Inflammatory macrophage treated with lipopolysaccharide for 4 hours (primary cell): ENCODE measurements at places on chromosomes 6 and 20.

- DNase-seq: no peak
Measured at GRCh38 chr6:144467172-144467762, 182.1 kb downstream of the UTRN start.

DNA sequence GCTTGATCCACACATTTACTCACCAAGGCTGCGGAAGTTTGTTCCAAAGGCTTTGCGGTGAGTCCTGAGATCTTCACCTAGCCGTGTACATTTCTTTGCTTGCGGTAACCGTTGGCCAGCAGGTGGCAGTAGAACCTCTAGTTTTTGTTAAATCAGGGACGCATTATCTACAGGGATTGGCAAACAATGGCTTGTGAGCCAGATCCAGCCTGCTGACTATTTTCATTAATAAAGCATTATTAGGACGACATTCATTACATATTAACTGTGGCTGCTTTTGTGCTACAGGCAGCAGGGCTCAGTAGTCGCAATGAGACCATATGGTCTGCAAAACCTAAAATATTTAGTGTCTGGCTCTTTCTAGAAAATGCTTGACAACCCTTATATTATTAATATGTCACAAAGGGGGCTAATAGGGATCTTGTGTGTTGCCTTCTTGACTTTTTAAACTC, 174.1 kb downstream of the DOK5 start:
- DNase-seq: peak; percentile 65

DNA sequence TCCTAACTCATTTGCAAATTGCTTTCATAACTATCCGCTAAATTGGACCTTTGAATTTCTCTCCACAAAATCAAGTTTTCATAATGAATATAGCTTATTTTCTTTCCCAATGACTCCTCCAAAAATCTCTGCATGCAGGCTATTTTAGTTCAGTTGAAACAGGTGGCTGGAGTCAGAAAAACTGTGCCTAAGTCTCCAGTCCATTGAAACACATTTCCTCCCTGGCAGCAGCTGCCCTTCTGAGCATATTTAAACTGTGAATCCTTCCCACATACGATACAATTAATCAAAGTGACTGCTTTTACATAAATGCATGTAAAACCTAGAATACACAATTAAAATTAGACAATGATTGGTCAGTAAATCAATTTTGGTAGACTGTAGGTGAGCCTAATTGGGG, 344.6 kb upstream of the MARCKS start:
- DNase-seq: no peak

GRCh38 chr6:169589293-169589692, 112.5 kb downstream of the WDR27 start:
- no peak for DNase-seq
